ENCODE measurements at places on chromosomes 1 and 21.

DNA sequence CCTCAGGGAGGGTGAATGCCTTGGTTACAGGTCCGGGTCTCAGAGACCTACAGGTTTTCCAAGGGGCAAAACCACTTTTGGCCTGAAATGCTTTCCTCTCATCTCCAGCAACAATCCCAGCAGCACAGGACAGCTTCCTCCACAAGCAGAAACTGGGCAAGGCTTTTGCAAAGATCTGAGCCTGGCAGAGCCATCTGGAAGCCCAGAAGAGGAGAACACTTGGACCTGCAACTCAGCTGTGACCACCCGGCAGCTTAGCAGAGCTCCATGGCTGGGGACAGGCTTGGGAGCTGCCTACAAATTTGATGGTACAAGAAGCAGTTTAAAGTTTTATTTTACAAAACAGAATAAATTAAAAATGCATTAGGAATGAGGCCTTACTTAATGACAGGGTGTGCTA is 90.0 kb upstream of the KCND3 start:
- no peak for DNase-seq

- no peak for DNase-seq
Measured at GRCh38 chr1:247013391-247013790, 5.5 kb upstream of the ZNF695 start.

- DNase-seq = no peak
Measured at GRCh38 chr1:77541162-77541545, 141.3 kb downstream of the ZZZ3 start.

- no peak for DNase-seq
Measured at GRCh38 chr1:114079596-114080190, 74.0 kb downstream of the SYT6 start.

DNA sequence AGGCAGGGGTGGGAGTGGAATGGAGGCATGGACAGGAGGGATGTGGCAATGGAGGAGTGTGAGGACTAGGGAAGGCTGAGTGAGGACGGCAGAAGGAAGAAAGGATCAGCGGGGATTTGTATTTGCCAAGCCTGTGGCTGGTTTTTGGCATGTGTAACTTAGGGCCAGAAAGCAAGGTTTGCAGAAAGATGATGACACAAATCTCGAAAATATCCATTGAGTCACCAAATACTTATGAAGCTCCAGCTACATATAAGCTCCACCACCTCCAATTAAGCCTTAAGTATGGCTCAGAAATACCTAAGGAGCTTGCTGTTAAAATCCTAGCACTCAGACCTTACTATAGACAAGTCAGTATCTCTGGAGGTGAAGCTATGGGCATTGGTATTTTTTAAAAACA is 90.1 kb downstream of the OMA1 start:
- DNase-seq = no peak

- no peak for DNase-seq
Measured at GRCh38 chr1:35619237-35620121, 21.8 kb downstream of the PSMB2 start.
